ENCODE measurements at places on chromosomes 6 and 20. TPM values are rescaled to one million over a fixed set of nuclear protein-coding genes. Genes with fewer than 3 reads are reported as not detected.

- peak; percentile 60 for DNase-seq
These were observed 642 bp downstream of the EEF1A2 start for GRCh38 chr20:63497946-63498935.

CD93 gene
- total RNA-seq: not detected

- DNase-seq: no peak
These were observed 206.0 kb downstream of the SIM1 start for GRCh38 chr6:100258752-100259151.

DNA sequence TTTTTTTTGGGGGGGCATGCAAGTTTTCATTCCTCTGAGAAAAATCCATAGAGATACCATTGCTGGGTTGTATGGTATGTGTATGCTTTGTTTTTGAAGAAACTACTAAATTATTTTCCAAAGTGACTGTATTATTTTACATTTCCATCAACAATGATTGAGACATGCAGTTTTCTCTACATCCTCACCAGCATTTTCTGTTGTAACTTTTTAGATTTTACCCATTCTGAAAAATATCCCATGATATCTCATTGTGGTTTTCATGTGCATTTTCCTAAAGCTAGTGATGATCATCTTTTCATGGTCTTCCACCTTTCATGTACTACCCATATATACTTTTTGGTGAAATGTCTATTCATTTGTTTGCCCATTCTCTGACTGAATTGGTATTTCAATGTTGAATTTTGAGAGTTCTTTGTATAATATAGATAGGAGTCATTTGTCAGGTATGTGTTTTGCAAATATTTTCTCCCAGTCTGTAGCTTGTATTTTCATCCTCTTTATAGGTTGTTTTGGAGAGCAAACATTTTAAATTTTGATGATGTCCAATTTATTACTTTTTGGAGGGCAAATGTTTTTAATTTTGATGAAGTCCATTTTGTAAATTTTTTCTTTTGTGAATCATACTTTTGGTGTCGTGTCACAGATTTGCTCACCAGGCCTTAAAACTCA is 827.5 kb upstream of the CITED2 start:
- DNase-seq: no peak

LY6G5C gene
- total RNA-seq: 0.30 TPM

VSX1 gene
- not detected for total RNA-seq

GRCh38 chr6:46917002-46917545 is 4.7 kb downstream of the ADGRF5 start:
- DNase-seq: no peak

DNA sequence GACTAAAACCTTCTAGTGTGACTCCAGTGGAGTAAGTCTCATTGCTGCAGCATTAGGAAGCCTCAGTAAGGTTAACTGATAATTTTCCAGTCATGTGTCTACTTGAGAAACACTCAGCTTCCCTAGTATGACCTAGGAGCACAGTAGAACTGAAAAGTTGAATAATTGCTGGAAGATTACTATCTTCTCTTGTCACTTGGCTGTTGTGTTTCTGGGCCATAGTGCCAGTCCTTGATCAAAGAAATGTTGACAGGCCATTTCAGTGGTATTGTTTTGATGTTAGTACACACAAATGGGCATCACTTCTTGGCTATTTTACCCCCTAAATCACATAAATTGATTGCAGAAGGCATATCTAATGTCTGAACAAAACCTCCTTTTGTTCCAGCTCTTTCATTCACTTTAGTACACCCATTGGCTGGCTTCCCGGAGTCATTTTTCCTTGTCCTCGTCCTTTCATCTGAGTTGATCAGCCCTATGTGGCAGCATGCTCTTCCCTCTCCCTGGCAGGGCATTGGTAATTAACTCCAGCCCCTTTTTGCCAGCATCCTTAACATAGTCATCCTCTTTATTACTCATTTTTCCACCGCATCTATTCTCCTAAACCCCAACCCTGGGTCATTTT is 6.0 kb downstream of the ENPP3 start:
- no peak for DNase-seq

GRCh38 chr20:57483287-57484050 is 41.5 kb downstream of the CTCFL start:
- DNase-seq: no peak

HRH3 gene
- total RNA-seq: not detected

DNA sequence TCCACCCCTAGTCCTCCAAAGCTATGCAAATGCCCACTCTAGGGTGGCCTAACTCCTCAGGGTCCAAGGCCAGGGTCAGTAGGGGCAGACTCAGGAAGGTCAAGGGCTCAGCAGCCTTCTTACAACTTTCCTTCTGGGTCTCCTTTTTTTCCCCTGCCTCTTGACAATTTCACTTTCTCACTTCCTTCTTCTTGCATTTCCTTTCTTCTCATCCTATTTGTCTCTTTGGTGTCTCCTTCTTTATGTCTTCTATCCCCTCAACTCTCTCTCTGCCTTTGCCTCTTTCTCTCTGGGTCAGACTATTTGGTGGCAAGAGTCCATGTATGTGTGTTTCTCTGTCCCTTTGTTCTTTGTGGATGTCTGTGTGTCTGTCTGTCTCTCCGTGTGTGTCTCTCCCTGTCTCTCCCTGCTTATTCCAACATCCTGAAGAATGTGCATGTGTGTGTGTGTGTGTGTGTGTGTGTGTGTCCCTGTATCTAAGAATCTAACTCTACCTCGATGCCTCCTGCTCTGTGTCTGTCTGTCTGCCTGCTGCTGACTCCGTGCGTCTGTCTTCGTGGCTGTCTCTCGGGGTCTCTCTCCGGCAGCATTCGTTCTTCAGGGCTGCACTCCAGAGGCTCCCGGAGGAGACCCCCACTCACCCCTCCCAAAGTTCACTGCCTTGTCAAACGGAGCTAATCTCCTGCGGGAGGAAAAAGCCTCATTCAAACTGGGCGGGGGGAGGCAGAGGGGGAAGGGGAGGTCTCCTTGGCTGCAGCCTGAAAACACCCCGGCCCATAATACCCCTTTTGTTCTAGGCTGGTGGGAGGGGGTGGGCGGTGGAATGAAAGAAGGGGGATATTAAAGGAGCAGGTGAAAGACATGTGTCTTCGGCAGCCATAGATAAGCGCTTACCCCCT is 51.7 kb upstream of the FOXP4 start:
- no peak for DNase-seq

DNA sequence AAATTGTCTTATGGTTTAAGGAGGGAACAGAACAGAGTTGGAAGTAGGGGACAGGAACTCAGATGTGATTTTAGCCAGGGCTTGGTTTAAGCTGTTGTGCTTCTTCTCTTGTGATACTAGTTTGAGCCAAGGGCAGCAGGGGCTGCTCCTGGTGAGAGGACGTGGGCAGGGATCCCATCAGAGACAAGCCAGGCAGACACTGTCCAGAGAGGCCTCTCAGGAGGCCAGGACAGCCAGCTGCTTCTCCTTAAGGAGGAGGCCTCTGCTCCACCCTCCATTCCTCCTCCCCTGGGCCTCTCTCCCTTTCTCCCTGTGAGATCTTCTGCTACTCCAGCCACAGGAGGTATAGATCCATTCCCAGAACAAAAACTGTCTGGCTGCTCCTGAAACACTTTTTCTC is 108.4 kb upstream of the MLN start:
- no peak for DNase-seq

SEMG2 gene
- not detected for total RNA-seq

DNA sequence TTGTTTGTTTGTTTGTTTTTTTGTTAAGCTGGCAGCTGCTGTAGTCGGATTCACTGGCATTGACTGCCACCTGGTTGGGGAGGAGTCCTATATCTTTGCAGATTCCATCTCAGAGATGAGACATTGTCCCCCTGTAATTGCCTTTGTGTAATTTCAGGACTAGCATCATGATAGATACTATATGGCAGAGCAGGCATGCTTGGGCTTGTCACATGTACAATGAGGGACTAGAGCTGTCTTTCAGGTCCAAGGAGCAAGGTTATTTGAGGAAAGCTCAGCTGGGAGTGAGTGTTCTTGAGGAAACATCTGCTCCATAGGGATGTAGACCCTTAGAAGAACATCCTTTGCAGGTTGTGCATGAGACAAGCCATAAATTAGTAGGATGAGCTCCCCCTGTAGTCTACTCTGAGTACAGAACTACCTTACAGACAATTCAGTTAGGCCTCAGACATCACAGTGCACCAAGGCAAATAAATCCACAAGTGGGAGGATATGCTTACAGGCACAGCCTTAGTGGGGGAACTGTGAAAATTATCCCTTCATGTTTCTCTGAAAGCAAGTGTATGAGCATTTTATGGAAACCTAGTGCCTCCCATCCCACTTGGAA is 62.1 kb downstream of the BMP2 start:
- DNase-seq: no peak
